Activated CD4-positive, CD25-positive, alpha-beta regulatory T cell treated with anti-CD3 and anti-CD28 coated beads, Interleukin-2, amount 50 U/mL, for 24 hours (primary cell): ENCODE measurements at places on chromosomes 13 and 19.

DNA sequence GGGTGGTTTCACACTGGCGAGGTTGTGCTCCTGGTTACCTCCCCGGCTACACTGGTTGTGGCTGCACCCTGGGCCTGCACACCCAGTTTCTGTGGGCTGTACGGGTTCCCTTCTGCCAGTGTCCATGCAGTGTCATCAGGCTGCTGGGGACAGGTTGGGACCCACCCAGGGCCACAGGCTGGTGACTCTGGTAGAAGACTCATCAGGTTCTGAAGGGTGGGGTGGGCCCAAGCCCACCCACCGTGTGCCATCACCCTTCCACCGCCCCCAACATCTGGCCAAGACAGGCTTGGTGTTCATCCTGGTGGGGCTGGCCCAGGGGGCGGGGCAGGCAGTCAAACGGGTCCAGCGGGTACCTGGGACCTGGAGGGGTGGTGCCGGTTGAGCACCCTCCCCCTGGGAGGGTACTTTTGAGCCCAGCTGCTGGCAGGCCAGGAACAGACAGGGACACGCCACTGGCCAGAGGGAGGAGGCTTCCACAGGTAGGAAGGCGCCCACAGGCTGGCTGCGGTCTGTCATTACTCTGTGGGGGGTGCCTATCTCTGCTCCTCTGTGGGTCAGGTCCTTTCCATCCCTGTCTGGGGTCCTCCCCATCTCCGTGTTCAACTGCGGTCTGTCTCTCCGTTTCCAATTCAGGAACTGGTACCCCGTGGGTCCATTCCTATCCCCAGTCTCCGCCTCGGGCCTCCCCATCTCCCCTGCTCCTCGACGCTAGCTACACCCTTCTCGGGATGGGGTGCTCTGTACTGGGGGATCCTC, at the start of gene RNF225:
TSS of gene RNF225 (plus strand) at position 437 of the 759 bp plus-strand sequence. CDS start 434 bp downstream, outside the sequence.
- ATAC-seq: peak; percentile 22

DNA sequence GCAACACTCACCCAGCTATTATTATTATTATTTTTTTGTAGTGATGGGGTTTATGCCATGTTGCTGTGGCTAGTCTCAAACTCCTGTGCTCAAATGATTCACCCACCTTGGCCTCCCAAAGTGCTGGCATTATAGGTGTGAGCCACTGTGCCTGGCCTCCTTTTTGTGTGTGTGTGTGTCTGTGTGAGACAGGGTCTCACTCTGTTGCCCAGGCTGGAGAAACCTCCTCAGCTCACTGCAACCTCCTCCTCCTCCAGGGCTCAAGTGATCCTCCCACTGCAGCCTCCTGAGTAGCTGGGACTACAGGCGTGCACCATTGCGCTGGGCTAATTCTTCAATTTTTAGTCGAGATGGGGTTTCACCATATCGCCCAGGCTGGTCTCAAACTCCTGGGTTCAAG, 3.6 kb upstream of the MYDGF start:
- no peak for ATAC-seq

- no peak for ATAC-seq
These were observed 16.0 kb downstream of the DPRX start for GRCh38 chr19:53647792-53648191.

- peak; percentile 4 for ATAC-seq
These were observed 703 bp downstream of the NEK3 start for GRCh38 chr13:52158629-52159158.

- no peak for ATAC-seq
These were observed 19.6 kb downstream of the MTMR6 start for GRCh38 chr13:25267715-25268114.

DNA sequence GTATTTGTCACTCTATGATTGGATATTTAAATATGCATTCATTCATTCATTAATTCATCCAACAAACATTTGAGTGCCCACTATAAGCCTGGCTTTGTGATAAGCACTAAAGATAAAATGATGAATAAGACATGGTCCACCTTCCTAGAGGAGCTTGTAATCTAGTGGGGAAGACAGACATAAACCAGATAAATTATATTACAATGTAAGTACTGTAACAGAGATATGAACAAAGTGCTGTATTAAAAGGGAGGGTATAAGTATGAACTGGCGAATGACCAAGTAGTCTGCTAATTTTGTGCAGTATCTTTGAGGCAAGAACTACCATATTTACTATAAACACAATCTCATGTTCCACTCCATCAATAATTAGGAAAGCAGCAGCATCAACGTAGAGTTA, 88.2 kb downstream of the RBM26 start:
- ATAC-seq: no peak

- no peak for ATAC-seq
These were observed 74.0 kb downstream of the PDS5B start for GRCh38 chr13:32660227-32660626.

DNA sequence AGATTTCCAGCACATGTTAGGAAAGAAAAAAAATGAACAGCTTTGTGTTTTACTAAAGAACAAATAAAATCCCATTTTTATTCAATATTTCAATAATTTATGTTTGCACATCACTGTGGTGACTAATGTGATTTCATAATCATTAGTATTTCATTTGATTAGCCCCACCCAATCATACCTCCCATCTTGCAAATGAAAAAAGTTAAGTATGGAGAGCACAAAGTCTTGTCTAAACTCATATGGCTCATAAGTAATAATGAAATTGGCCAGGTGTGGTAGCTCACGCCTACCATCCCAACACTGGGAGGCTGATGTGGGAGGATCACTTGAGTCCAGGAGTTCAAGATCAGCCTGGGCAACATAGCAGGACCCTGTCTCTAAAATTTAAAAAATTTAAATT, 3.8 kb downstream of the ZNF490 start:
- ATAC-seq: no peak

DNA sequence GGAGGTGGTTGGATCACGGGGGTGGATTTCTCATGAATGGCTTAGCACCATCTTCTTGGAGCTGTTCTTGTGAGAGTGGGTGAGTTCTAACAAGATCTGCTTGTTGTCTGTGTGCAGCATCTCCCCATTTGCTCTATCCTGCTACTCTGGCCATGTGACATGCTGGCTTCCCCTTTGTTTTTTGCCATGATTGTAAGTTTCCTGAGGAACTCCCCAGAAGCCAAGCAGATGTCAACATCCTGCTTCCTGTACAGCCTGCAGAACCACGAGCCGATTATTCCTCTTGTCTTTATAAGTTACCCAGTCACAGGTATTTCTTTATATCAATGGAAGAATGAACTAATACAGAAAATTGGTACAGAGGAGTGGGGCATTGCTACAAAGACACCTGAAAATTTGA, 2.3 kb upstream of the SIGLEC12 start:
- ATAC-seq: no peak

DNA sequence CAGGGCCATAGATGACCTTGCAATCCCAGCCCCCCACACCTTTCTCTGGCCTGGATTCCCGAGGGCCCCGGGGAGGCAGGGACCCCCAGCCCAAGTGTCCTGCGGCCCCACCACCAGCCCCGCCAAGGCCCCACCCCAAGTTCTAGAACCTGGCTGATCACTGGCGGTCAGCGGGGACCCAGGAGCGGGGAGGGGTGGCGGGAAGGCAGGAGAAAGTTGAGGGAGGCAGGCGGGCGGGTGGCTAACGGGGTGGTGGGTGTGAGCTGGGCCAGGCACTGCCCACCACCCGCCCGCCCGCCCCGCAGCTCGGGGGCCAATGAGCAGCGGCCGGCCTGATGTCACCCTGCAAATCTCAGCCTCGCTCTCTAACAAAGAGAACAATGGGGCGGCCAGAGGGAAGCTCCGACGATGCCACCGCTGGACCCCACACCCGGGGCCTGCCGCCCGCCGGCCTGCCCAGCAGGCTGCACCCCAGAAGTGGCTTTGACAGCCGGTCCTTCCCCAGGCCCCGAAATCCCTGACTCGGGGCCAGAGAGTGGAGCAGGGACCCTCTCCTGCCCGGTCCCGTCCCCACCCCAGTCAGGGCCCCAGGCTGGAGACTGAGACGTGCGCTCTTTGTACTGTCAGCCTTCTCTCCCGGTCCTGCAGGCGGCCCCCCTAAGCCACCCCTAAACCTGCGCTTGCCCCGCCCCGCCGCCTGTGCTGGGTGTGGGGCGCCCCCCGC, 1.6 kb downstream of the MEX3D start:
- no peak for ATAC-seq

DNA sequence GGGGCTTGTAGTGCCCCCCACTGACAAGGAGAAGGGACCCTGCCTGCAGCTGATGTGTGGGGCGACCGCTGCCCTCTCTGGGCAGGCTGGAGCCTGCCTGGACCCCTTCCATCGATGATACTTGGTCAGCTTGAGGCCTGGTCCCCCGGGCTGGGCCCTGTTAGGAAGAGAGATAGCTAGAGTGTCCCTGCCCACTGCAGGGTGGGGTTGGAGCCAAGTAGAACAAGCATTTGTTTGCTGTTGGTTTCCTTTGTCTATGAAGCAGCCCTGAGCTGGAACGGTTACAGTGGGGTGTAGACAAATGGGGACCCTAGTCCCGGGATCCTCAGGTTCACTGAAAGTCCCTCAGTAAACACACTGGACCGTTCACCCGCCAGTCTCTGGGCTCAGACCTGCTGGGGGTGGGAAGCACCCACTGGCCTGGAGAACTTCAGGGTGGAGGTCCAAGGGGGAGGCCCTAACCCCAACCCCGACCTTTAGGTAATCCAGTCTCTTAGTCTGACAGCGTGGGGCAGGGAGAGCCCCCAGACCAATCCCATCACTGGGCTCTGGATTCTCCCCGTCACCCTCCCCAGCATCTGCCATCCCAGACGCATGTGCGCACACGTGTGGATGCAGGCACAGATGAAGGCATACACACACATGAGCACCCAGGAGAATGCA, 204.8 kb upstream of the ZNF536 start:
- no peak for ATAC-seq

GRCh38 chr19:10335352-10335985, 2.1 kb upstream of the RAVER1 start:
- ATAC-seq: no peak

- peak; percentile 62 for ATAC-seq
These were observed 7.6 kb upstream of the IPO5 start for GRCh38 chr13:97945792-97946419.

DNA sequence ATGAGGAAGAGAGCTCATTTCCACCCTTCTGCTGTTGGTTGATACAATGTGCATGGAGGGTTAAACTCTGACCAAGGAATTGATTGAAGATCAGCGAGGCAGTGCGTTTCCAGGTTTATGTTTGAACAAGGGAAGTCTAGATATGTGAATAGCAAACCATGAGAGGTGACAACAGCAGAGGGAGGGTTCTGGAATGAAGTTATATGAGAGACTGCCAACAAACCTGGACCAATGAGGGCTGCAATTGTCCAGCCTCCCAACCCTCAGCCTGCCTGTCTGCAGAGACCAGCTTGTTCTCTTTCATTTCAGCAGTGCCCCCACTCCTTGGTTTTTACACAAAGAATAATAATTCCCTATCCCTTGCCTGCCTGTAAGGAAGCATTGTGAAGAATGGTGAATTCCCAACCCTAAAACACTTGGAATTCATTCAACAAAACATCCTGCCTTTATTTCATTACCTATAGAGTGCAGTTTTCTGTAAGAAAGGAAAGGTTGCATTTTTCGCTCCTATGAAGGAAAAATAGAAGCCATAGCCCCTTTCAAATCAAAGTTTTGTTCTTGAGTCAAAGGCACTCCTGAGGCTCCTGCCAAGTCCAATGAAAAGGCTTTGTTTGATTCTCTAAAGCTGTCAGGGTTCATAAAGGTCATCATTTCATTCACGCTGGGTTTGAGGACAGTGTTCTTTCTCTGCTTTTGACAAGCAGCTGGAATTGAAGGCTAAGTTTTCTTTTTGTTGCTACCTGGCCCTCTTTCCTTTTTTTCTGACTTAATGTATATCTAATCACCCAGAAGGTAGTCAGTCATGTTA, 53.6 kb upstream of the ABCC4 start:
- ATAC-seq: no peak

GRCh38 chr13:100363285-100363711, 225.3 kb downstream of the GGACT start:
- no peak for ATAC-seq

DNA sequence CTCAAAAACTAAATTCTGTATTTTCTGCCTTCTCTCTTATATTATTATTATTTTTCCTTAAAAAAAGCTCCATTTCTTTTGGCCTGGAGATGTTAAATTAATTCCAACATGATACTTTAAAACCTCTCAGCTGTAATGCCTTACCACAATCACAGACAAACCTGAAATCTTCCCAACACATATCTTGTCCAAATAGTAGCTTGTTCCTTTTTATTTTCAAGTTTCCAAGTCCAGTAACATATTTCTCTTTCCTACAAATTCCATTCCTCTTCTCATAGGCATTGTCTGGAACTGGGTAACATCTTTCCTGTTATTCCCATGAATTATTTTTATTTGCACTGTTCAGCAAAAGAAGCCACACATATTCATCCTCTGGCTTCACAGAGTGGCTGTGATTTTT, 137.0 kb downstream of the SLITRK6 start:
- ATAC-seq: no peak

- ATAC-seq: no peak
These were observed 112.6 kb downstream of the LIG4 start for GRCh38 chr13:108102771-108103170.

DNA sequence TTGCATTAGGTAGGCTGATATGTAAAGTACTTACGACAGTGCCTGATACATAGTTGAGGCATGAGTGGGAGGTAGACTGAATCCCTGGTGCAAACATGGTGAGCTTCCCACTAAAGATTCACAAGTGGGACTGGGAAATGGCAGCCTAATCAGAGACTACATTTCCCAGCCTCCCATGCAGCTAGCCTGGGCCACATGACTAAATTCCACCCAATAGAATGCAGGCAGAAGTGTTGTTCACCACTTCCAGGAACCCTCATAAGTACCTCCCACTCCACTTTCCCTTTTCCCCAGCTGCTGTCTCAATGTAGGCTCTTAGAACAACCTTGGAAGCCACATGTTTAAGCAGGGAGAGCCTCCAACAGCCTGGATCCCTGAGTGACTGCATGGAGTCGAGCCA, 104.9 kb downstream of the CACNA1A start:
- ATAC-seq: peak; percentile 43

DNA sequence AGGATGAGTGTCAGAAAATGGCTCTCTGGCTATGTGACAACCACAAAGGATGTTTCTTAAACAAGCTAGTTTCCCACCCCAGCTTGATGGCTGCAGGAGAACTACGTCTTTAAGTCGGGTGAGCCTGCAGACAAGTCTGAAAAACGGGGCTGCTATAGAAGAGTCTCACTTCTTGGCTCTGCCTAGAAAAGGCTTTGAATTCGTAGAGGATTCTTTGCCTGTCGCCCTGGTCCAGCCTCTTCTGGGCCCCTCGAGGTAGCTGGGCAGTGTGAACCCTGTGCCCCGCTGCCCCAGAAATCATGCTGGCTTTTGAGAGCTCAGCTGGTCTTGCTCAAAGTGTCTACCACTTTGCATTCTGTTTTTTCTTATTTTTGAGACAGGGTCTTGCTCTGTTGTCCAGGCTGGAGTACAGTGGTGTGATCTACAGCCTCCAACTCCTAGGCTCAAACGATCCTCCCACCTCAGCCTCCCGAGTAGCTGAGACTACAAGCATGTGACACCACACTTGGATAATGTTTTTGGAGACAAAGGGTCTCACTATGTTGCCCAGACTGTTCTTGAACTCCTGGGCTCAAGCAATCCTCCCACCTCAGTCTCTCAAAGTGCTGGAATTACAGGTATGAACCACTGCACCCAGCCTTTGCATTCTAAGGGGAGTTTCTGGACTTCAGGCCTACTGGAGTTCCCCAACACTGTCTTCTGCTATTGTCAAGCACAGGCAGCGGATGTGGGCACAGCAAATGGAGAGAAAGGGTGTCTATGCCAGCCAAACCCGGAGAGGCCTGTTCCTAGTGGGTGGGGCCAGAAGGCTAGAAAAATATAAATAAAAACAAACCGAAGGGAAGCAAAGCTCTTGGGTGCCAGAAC, 6.5 kb downstream of the CEBPA start:
- ATAC-seq: no peak

GRCh38 chr13:99722338-99722818, 221.1 kb downstream of the TM9SF2 start:
- ATAC-seq: no peak
